ENCODE measurements at places on chromosomes 12 and 14. TPM values are rescaled to one million over a fixed set of nuclear protein-coding genes. Genes with fewer than 3 reads are reported as not detected.

Gene SLC24A4
- polyA plus RNA-seq: 0.07 TPM

DNA sequence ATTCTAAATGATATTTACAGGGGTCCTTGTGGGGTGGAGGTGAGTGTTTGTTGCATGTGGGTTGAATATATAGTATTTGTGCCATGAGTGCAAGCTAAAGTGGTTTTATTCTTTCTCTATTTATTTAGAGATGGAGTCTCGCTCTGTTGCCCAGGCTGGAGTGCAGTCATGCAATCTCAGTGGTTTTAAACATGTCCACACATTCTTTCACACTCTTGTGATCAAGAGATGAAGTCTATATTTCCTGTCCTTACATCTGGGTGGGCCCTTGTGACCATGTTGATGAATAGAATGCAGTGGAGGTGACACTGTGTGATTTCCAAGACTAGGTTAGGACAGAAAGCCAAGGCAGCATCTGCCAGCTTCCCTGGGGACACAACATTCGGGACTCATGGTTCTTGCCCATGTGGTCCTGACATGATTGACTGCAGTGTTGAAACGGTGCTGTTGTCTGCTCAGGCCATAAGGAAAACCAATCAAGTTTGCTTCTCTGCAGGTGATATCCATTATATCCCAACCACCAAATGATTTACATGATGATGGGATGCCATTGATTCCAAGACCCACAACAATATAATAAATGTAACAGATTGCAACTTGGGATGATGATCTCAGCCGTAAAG, 172.6 kb downstream of the SUDS3 start:
- no peaks in the 10 kb centered on the region for H3K4me1 ChIP-seq
- no peaks in the 10 kb centered on the region for H3K27me3 ChIP-seq
- no peaks in the 10 kb centered on the region for H3K36me3 ChIP-seq
- H3K4me3 ChIP-seq: no peak overlapping the region
- no peak for DNase-seq
- no peak overlapping the region for H3K27ac ChIP-seq

Gene CIT
- 2.0 TPM for polyA plus RNA-seq

DNA sequence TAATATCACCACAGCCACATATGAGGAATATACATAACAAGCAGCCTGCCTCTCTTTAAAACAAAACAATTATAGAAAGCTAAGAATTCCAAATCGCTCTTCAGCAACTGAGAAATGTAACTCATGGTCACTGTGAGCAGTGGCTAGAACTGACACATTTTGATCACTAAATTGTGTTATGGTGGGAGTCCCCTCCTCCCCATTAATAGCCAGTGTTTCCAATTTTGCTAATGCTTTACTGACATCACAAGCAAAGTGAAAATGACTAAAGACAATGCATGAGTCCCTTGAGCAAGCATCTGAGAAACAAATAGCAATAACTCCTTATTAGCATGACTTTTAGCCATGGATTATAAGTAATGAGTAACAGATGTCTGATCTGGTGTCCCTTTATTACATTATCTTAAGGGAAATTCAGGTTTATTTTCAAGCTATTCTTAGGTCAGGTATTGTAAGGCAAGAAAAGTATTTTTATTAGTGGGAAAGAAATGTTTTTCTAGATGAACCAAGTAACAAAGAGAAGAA, 148.3 kb downstream of the KCNH5 start:
- H3K36me3 ChIP-seq: no peaks in the 10 kb centered on the region
- no peaks in the 10 kb centered on the region for H3K4me1 ChIP-seq
- DNase-seq: no peak

- no peak overlapping the region for H3K4me3 ChIP-seq
- no peak overlapping the region for H3K27ac ChIP-seq
- H3K27me3 ChIP-seq: no peaks in the 10 kb centered on the region
- DNase-seq: no peak
Measured at GRCh38 chr14:23428686-23429495, 6.6 kb downstream of the MYH7 start.

GRCh38 chr14:82419933-82420332, 886.3 kb upstream of the SEL1L start:
- H3K27ac ChIP-seq: no peak overlapping the region
- H3K27me3 ChIP-seq: no peaks in the 10 kb centered on the region
- H3K36me3 ChIP-seq: no peaks in the 10 kb centered on the region
- H3K4me1 ChIP-seq: no peaks in the 10 kb centered on the region
- no peak for DNase-seq
